ENCODE measurements at places on chromosomes 12 and 14. TPM values are rescaled to one million over a fixed set of nuclear protein-coding genes. Genes with fewer than 3 reads are reported as not detected.

LRRIQ1 gene
- 2.4 TPM for polyA plus RNA-seq

NGB gene
- polyA plus RNA-seq = not detected

SOAT2 gene
- 0.26 TPM for polyA plus RNA-seq

CLEC4A gene
- polyA plus RNA-seq = 2.4 TPM

MEG3 gene
- polyA plus RNA-seq = 29.6 TPM

HHIPL1 gene
- 0.32 TPM for polyA plus RNA-seq

FIGNL2 gene
- polyA plus RNA-seq = 3.1 TPM

RNFT2 gene
- 4.3 TPM for polyA plus RNA-seq

MSI1 gene
- 0.80 TPM for polyA plus RNA-seq

STK38L gene
- 5.2 TPM for polyA plus RNA-seq

RDH5 gene
- 30.2 TPM for polyA plus RNA-seq

TAS2R7 gene
- polyA plus RNA-seq = not detected

DPF3 gene
- polyA plus RNA-seq = 2.3 TPM

CYP27B1 gene
- polyA plus RNA-seq = 33.4 TPM

KRT73 gene
- polyA plus RNA-seq = not detected

PLA2G1B gene
- not detected for polyA plus RNA-seq

SIX1 gene
- 0.13 TPM for polyA plus RNA-seq

AKAP3 gene
- polyA plus RNA-seq = 2.3 TPM

RD3L gene
- polyA plus RNA-seq = not detected

KRT71 gene
- not detected for polyA plus RNA-seq

INSM2 gene
- polyA plus RNA-seq = not detected

SERPINA6 gene
- 12.9 TPM for polyA plus RNA-seq

DENND5B gene
- 2.9 TPM for polyA plus RNA-seq

TPPP2 gene
- polyA plus RNA-seq = 1.3 TPM

EIF2S3B gene
- not detected for polyA plus RNA-seq

SLC16A7 gene
- 6.4 TPM for polyA plus RNA-seq

PRKD1 gene
- polyA plus RNA-seq = 14.0 TPM
